ENCODE measurements at places on chromosomes 12 and 14.

DNA sequence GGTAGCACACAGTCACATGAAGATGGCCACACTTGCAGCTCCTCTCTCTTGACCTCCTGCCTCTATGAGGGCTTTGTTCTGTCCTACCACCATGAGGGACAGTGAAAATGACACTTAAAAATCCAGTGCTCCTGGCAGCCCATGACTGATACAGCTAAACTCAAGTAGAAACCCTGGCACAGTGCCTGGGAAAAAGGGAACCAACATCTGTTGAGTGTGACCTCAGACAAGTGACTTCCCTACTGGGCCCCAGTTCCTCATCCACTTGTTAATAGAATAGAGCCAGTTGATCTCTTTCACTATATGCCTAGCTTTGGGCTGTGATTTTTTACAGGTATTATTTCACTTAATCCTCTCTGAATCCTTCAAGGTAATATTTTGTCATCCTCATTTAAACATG lies 4.8 kb downstream of the GUCY2C start:
- DNase-seq: no peak

GRCh38 chr14:90602088-90602687 lies 205.4 kb downstream of the CALM1 start:
- DNase-seq: no peak

DNA sequence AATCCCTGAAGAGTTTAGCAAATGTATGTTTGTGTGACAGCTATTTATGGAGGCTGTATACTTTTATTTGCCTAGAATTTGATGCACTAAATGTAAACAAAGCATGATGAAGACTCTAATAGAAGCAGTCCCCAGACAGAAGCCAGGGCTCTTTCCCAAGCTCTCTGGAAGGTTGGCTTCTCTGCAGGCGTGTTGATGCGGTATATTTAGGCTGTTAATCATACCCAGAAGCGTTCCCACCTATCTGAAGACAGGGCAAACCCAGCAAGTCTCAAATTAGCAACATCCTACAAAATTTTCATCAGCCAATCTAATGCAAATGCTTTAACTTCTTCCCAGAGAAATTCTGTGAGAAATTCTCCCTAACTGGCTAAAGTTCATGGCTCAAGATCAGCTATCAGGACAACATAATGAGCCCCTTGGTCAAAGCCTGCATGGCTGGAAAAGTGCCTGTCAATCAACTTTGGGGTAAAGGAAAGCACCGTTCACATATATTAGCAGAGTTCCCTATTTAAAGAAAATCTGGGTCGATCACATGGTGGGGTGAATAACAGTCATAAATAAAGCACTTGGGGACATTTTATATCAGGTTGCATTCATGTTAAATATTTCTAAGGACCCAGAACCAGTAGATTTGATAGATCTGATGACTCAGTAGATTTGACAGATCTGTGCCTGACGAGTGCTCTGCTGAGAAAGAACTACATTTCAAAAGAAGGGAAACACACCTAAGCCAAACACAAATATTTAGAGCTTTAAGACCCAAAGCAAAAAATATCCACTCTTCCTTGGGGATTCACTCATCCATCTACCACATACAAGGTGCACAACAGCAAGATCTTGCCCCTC lies 46.6 kb downstream of the KSR2 start:
- no peak for DNase-seq

DNA sequence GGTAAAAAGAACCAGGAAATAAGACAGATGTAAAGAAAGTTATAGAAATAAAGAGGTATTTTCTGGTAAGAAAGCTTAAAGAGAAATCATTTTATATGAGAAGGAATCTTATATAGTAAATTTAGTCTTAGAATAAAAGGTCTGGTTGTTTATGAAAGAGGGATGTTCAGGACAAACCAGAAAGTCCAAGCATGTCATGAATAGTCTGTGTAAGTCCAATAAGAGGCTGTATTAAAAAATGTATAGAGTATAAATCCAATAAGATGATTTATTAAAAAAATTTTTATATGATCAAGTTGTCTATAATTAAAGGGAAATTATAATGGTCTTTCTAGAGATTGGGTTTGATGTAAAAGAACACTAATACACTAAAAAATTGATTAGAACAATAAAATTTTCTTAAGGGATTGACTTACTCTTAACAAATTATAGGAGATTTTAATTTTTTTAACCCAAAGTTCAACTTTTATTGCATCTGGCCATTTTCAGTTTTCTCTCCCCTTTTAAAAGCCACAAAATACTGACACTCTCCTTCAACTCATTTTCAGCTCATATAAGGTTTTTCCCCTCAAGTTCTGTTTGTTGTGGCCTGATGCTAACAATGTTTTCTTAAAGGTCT lies 35.1 kb downstream of the ST8SIA1 start:
- DNase-seq: no peak

DNA sequence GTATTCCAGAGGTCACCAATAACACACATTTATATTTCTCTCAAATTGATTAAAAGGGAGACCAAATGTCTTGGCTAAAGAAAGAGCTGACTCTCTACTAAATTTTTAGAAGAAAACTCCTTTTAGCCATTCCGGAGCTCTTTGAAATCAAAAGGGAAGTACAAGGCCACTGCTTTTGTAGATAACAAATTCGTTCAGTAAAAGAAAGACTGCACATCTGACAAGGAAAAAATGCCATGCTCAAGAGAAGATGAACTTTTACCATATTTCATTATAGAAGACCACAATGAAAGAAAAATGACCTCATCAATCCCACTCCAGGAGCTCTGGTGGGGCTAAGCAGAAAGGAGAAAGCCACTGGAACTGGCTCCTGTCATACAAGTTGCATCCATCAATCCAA lies 57.6 kb downstream of the SPTSSA start:
- no peak for DNase-seq

GRCh38 chr14:99822800-99823455 lies 29.7 kb downstream of the EML1 start:
- no peak for DNase-seq
